ENCODE measurements at places on chromosomes 5 and 9.

DNA sequence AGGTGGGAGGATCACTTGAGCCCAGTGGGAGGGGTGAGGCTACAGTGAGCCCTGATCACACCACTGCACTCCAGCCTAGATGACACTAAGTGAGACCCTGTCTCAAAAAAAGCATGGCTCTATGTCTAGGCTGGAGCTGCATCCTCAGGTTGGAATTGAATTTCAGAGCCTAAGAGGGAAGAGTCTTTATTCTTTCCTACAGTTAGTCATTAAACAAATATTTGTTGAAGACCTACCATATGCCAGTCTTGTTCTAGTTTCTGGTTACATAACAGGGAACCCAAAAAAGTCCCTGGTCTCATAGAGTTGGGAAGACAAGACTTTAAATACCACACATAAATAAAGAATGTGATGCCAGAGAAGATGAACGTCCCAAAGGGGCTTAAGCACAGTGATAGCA is 6.9 kb upstream of the GRPEL2 start:
- no peak for DNase-seq

DNA sequence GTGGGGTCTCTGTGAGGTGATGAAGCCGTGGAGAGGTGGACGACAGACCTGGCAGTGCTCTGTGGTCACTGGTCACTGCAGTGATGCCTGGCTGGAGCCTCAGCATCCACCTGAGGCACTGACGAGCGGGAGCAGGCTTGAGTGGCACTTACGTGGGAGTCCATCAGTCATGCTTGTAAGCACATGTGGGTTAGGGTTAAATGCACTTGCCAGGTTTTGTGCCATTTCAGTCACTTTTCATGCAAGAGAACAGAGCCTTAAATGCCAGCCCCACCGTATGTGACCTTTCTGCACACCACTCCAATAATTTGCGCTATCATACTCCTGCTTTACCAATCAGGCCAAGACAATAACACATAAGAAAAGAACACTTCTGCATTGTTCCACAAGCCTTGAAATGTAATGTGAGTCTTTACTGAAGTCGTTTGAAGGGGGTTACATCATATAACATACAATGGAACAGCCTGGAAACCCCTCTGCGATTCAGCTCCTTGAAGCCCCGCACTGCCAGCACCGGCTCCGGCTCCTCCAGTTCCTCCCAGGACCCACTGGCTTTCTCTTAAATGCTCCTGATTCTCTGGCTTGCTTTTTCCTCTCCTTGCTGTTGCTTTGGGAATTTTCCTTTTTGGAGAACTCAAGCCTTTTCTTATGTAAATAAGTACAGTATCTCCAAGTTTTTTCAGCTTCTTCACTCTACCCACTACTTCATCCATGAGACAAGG is 59.4 kb upstream of the CTXN3 start:
- no peak for DNase-seq

DNA sequence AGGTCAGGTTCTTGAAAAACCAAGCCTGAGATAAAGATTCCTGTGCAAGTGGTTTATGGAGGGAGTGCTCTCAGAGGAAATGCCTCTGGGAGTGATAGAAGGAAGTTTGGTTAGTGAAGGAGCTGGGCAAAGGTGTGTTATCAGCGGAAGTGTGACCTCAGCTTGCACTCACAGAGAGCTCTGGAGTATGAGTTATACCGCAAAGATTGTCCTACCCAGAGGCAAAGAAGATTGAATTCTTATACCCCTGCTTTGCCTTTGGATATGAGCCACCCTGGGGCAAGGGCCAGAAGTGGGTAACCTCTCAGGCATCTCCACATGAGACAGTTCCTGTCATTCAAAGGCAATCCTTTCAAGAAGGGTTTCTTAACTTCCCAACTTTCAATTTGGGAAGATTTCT is 145.6 kb downstream of the MUSK start:
- no peak for DNase-seq

- DNase-seq = no peak
These were observed 127.8 kb downstream of the MSX2 start for GRCh38 chr5:174852143-174852542.

DNA sequence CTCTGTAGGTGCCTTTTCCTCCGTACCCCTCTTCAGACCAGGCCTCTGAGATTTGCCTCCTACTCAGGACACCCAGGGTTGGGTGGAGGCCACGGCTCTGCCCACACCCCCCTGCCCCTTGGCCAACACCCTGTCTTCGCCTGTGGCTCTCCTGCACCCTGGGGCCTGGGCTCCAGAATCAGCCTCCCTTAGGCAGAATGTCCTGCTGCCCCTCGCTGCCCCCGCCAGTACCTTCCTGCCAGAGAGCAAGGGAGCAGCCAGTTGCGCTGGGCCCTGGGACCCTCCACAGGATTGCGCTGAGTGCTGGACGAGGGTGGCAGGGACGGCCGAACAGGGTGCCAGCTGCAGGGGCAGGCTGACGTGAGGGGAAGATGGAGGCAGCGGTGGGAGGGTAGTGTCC is 53.5 kb downstream of the COL5A1 start:
- no peak for DNase-seq

DNA sequence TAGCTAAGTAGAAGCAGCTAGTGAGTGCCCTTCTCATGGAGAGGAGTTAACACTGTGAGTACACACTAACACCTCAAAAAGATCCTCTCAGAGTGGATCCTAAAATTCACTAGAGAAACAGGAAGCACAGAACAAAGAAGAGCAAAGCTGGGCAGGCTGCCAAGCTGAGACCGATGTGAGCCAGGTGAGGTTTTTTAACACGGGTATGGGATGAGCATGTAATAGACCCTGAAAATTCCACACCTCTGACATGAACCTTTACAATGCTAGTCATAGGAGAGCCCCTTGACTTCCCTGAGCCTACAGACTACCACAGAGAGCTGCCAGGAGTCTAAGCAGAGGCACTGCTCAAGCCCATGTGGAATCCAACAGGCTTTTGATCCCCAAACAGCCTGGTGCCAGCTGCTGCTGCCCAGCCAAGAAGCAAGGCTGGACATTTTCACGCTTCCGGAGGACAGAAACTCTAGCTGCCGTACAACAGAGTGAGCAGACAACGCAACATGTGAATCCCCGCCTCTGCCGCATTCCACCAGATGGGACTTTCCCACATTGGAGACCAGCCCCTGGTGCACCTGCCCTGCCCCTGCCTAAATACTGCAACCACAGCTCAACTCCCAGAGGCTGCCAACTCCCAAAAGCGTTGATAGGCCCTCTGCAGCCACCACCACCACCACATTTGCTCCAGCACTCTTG is 280.8 kb downstream of the CDH10 start:
- no peak for DNase-seq

DNA sequence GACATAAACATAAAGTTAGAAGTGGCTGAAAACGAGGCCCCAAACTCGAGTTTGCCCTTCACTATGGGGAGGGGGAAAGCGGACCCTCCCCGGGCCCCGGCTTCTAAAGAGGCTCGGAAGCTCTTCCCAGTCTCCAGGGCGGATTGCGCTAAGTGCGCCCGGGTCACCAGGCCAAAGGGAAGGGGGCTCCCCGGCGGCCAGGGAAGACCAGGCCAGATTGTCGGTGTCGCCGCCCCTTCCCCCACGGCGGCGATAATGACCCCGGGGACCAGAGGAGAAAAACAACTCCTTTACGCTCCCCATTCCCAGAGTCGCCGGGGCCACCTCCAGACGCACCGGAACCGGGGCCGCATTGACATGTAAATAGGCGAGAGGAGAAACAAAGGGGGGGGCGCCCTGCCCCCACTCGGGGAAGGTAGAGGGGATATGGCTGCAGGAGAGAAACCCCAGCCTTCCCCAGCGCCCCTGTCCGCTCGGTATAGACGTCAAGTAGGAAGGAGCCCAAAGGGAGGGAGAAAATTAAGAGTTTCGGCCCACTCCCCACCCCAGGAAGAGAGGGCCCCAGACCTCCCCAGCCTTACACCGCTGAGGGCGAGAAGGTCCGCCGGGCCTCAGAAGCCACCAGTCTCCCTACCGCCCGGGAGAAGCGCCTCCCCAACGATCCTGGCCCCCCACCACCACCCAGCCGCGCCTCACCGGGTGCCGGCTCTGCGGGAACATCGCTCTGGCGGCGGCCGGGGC is 1.7 kb downstream of the TLE1 start:
- no peak for DNase-seq

Measured in dorsolateral prefrontal cortex (tissue), 122 donors.